ENCODE measurements at places on chromosomes 3 and 15.

GRCh38 chr3:141663993-141664392 is 74.1 kb upstream of the RNF7 start:
- no peak for DNase-seq

GRCh38 chr3:53382106-53382505 is 34.8 kb upstream of the DCP1A start:
- no peak for DNase-seq

DNA sequence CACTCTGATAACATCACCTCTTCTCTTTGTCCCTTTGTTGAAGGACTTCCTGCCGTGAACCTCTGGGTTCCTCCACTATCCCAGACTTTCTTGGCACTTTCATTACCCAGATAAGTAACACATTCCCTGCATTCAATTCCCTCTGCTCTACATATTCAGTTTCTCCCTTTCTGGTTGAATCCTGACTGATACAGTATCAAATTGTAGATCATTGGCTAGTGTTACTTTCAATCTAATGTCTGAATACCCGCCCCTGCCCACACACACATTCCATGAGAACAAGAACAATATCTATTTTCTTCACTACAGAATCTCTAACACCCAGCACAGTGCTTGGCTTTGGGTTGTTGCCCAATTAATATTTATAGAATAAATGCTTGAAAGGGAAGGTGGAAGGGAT is 163.5 kb downstream of the ABHD5 start:
- DNase-seq, result no peak

GRCh38 chr3:161689584-161690298 is 193.1 kb downstream of the OTOL1 start:
- no peak for DNase-seq

DNA sequence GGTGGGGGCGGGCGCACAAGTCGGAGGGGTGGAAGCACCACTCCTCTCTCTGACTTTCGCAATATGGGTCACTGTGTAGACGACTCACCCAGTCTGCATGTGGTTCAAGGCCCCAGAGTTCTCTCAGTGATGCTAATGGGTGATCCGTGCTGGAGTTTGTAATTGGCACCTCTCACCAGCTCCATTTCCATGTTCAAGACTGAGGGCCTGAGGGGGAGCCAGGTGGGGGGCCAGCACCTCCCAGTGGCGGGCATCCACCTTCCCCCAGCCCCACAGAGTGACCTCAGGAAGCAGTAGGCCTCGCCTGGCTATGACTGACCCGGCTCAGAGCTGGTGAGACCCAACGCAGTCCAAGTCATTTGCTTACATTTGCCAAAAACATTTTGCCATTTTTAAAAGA is 230.0 kb upstream of the ST8SIA2 start:
- DNase-seq, result no peak

DNA sequence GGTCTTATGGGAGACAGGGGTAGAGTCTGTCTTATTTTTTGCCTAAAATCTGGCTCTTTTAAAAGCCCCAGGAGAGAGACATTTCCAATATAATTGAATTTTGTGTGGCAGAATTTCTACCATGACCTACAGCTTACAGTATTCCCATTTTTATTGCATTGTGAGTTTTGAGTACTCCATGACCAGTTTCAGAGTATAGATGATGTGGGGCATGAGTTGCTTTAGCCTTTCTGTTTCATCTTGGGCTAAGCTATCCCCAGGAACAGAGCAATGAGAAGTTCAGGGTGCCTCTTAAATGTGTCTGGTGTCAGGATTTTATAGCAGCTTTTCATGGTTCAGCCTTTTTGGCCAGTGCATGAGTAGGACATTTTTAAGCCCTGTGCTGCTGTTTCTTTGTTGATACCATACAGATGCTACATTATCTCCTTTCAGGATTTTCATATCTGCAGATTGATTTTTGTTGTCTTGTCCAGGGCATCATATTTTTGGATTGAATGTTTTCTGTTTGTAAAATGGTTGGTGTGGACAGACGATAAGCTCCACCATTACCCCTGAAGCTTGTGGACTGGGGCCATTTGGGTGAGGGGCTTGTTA is 3.5 kb downstream of the ABHD2 start:
- DNase-seq, result no peak

DNA sequence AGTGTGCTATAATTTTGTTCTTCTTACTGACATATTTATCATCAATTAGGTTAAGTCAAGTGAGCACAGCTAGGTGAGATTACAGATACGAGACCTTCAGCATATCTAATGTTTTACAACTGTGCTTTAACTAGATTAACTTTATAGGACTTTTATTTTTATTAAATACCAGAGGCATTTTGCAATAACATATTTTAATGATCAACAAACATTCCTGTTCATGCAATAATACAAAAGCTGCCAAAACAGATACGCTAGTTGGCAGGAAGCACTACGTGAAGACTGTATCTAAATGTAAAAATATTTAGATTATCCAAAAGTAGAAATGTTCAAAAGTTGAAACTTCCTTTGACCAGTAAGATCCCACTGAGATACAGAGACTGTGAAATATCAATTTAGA is 139.1 kb downstream of the CBLB start:
- no peak for DNase-seq

DNA sequence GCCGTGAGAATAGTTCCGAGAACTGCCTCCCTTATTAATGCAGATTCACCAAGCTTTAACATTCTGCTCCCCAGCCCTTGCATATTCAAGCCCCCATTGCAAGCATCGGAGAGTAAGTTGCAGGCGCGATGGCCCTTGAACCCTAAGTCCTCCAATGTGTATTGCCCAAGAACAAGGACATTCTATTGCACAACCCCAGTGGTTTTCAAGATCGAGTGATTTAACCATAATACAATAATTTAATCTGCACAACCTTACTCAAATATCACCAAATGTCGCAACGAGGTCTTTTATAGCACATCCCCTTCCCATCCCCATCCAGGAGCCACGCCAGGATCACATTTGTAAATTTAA is 21.7 kb upstream of the PLXND1 start:
- DNase-seq, result no peak

GRCh38 chr3:74134831-74135230 is 479.6 kb downstream of the CNTN3 start:
- no peak for DNase-seq

- DNase-seq, result peak; percentile 16
Observed at GRCh38 chr3:161222662-161223061, 1.6 kb downstream of the NMD3 start.

GRCh38 chr3:196666001-196666867 is 26.7 kb downstream of the NRROS start:
- no peak for DNase-seq

DNA sequence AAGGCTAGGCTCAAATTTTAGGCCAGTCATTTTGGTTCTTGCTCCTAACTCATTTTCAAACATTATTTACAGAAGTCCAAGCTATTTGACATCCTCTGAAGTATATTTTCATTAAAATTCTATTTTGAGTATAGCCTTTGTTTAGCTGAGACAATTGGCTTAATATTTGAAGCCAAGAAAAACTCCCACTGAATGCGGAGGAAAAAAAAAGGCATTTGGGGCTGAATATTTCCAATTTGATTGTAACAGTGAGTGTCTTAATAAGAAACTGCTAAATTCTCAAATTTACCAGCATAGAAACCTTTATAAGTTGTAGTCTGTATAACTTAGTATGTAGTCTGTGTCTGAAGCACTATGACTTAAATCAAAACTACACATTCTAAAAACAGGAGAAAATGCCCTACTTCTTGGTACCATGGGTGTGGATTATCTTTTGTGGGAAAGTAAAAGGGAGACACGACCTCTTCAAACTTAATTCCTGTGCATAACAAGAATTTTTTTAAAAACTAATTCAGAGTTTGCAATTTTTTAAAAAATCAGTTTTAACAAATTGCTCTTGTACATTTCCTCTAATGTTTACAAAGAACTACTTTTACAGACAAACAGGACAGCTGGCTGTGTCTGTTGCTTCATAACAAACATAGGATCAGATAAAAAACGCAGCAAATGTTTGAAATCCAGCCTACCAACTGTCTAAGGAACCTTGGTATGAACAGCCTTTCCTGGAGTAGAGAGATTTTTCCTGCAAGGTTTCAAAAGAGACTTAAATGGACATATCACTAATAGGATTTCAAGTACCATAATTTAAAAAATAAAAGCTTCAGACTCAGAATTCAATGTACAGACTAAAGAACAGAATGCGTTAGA is 52.7 kb upstream of the LMOD3 start:
- no peak for DNase-seq

DNA sequence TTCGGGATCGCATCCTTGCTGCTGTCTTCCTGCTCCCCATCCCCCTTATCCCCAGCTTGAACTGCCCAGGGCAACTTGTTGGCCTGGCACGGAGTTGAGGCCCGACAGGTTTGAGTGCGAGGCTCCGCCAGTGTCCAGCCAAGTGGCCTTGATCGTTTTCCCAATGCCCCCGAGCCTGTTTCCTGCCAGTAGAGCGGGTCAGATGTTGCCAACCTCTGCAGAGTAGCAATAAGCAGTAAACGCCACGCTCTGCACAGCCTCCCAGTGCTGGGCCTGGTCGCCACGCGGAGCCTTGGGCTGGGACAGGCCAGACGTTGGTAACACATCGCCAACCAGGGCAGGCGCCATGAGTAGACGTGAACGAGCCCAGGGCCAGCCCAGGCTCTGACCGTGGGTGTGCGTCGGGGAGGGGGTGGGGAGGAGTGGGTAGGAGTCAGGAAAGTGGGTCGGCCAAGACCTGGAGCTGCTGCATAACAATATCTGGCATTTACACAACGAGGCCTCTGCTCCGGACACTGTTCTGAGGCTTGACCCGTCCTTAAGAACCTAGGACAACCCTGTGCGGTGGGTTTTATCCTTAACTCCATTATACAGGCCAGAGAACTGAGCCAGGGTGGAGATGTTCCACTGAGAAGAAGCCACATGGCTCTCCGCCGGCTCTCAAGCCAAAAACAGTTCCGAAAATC is 444 bp upstream of the ABHD14A start:
- DNase-seq, result peak; percentile 58

GRCh38 chr3:82960379-82960778 is 1198.9 kb upstream of the GBE1 start:
- DNase-seq, result no peak

GRCh38 chr3:114086356-114086755 is 29.8 kb downstream of the QTRT2 start:
- DNase-seq, result no peak

DNA sequence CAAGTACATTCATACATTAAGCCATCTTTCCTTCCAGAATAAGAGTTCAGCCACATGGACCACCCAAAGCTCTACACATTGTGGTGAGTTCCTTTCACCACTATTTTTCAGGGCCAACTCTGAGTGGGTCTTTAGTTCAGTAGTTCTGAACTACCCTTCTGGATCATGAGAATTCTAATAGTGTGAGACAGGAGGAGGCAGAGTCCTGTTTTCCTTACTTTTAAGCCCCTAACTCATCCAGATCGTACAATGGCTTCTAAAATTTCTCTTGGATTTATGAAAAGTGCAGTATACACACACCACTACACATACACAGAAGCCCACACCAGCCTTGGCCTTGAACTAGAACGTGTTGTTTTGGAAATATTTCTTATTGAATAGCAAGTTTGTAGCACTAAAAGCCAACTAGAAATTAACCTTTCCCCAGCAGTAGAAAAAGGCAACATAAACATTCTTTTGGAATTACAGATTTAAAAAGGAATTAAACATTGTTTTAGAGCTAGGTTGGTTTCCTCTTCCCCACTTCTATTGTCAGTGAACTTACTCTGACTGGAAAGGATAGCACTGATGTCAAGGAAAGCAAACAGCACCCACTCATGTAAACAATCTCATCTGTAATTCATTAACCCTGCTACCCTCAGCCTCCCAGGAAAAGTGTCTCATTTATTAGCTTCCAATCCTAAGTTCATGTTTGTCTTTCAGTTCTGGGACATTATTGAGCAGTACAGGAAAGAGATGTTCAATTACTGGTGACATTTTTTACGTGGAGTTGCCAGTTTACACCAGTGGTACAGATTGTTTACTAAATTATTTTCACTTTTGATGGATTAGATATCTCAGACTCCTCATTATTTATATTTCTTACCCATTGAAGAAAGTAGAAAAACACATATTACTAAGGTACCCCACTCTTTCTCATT is 95.7 kb upstream of the AGTR1 start:
- DNase-seq, result no peak

DNA sequence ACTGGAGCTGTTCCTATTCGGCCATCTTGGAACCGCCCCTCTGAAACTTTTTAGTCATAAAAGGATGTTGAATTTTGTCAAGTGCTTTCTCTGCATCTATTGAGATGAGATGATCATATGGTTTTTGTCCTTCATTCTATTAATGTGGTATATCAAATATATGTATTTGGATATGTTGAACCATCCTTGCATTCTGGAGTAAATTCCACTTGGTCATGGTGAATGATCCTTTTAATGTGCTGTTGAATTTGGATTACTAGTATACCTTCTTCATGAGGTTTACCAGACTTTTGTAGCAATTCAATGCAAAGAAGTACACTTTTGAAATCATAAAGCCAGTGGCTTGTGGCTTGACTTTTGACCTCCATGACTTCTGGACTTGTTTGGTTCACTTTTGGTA is 33.4 kb upstream of the XRN1 start:
- DNase-seq, result no peak

DNA sequence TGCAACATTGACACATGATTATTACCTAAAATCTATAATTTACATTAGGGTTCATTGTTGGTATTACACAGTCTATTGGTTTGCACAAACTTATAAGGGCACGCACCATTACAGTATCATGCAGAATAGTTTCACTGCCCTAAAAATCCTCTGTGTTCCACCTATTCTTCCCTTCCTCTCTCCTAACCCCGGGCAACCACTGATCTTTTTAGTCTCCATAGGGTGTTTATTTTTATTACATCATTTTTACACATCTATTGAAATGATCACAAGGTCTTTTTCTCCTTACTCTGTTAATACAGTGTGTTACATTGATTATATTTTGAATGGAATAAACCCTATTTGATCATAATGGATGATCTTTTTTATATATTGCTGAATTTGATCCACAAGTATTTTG is 15.5 kb upstream of the ECT2 start:
- DNase-seq, result no peak

DNA sequence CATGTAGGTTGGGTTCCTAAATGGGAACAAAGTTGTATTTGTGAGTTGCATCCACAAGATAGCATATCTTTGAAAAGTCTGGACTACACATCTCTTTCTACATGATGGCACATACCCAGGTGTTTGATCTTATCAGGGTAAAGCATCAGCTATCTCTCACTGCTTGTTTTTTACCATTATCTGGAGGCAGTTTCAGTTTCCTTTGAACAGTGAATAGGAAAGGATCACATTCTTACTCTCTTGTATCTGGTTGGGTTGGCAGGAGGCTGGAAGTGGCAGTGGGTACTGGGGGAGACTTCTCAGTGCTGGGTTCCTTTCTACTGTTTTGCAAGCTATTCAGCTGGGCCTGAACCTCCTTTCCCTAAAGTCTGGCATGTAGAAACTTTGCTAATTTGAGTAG is 4.1 kb downstream of the CEMIP start:
- DNase-seq, result no peak

DNA sequence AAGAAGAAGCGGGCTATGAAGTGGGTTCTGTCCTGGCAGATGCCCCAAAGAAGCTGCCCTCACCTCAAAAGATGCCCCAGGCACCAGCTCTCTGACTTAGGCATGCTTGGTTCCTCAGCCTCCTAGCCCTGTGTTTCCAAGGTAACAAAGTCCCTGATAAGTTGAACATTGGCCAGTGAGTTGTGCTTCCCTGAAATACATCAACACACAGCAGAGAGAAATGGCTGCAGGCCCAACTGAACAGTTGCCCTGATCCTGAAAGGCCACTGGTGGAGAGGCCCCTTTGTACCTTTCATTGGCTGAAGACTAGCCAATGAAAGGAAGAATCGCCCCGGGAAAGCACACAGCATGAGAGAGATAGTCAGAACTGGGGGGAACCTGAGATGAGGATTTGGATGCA is 169.9 kb upstream of the CTNNB1 start:
- no peak for DNase-seq

- no peak for DNase-seq
Observed at GRCh38 chr3:139532976-139533375, 6.6 kb downstream of the RBP1 start.

Measured in RPMI8226 (cell line).